ENCODE measurements at places on chromosomes 1 and 21.

- DNase-seq = no peak
These were observed 499 bp downstream of the C1QA start for GRCh38 chr1:22636927-22637326.

- peak; percentile 81 for DNase-seq
These were observed 82.9 kb downstream of the NGF start for GRCh38 chr1:115255154-115255553.

- DNase-seq = no peak
These were observed 5.6 kb downstream of the LYPLAL1 start for GRCh38 chr1:219179293-219179692.

GRCh38 chr1:110112143-110112542 lies at the start of gene UBL4B:
Gene UBL4B (plus strand): TSS chr1:110112443. CDS start chr1:110112535, 92 bp downstream.
- DNase-seq = no peak

GRCh38 chr1:170692866-170693575 lies 29.1 kb downstream of the PRRX1 start:
- DNase-seq = peak; percentile 65

DNA sequence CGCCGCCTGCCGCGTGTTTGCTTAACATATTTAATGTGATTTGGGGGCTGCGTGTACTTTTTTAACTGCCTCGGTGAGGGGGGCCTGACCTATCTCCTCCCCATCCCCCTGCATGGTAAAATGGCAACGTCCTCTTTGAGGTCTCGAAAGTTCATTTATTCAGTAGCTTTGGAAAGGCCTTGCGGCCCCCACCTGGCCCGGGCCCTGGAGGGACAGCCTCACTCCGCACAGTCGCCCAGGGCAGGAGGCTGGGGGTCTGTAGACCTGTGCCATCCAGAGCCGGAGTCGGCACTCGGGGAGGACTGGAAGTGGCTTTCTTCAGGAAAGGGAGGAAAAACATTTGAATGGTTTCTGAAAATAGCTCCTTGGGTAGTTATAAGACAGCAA lies 38.0 kb upstream of the ACTRT2 start:
- no peak for DNase-seq

DNA sequence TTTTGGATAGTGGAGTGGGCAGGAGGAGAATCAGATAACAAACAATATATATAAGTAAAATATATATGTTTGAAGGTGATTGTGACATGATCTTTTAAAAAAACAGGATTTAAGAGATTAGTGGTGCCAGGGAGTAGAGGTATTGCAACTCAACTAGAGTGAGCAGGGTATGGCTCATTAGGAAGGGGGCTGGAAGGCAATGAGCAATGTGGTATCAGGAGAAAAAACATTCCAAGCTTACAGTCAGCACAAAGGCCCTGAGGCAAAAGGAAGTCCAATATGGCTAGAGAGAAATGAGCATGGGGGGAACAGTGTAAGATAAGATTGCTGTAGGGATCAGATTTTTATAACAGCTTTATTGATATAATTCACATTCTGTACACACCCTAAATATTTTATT lies 5.3 kb upstream of the GADD45A start:
- DNase-seq = peak; percentile 97

All from ELR (cell line).